Stimulated activated CD4-positive, alpha-beta T cell treated with anti-CD3 and anti-CD28 coated beads, Interleukin-15, amount 100 ng/mL, for 1 hour (primary cell): ENCODE measurements at places on chromosomes 1 and 21.

DNA sequence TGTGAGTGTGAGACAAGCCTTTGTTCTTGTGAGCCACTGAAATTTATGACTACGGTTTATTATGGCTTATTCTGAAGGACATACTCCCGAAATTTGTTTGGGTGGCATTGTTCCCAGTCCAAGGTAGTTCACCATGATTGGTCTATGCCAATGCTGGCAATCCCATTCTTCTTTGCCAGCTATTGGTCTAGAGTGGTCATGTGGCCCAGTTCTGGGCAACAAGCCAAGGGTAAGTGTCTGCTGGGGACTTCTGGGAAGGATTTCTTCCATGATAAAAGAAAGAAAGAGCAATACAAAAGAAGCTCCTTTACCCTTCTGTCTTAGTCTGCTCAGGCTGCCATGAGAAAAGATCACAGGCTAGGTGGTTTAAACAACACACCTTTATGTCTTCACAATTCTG is 201.6 kb downstream of the SLC35F3 start:
- no peak for DNase-seq

- DNase-seq = no peak
Observed at GRCh38 chr1:47650205-47650604, 212.4 kb downstream of the FOXD2 start.

DNA sequence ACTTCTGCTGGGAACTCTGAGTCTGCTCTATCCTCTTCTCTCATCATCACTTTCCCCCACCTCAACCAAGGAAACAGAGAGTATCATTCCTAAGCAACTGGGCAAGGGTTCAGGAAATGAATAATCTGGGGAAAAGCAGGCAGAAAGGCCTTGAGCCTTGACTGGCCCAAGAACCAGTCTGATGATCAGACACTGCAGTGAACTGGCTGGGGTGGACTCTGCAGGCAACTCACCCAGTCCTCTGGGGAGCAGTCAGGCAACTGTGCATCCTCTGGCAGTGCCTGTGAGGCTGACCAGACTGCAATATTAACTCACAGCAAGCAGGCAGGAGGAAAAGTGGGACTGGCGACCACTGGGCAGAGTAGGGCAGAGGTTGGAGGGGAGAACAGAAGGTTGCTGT is 991 bp downstream of the ANKRD35 start:
- DNase-seq = no peak

DNA sequence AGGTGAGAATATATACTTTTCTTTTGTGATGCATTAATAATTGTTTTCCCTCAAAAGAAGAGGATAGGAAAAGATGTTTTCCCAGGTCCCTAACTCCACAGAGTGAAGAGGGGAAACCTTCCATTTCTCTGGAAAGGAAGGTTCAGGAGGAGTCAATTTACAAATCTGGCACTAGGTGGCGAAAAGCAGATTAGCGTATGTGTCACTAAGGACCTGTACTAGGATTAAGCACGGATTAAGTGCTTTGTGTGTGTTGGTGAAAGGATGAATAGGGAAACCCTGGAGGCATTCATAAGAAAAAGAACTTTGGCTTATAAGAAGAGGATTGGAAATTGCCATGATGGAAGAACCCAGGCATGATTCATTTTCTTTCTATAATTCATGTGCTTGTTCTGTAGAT is 410.1 kb upstream of the PLXNA2 start:
- DNase-seq = no peak

DNA sequence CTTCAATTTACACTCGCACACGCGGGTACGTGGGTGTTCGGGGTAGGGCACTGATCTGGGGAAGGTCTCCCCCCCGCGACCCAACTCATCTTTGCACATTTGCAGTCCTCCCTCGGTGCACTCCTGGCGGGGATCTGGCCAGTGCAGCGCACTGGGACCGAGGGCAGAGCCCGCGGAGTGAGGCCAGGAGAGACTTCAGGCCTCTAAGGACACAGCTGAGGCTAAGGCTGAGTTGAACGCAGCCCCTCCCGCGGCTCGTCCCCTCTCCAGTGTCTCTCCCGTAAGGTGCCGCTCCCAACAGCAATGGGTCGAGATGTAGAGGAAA is 936 bp upstream of the NCAM2 start:
- no peak for DNase-seq

DNA sequence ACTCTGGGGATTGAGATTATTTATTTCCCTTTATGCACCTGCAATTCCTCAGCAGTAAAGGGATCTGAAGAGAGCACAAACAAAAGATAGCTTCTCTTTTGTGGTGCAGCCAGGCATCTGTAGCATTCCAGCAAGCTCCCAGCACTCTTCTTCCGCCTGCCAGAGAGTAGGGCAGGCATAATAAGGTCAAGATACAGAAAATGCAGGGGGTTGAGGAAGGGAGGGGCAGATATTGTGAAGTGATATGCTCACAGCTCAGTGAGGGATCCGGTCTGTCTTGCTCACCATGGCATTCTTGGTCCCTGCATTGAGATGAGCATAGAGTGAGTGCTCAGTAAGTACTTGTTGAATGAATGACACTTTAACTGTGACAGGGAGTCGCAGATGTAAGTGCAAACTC is 23.9 kb downstream of the FASLG start:
- no peak for DNase-seq

GRCh38 chr21:44760376-44760775 is 41.2 kb downstream of the UBE2G2 start:
- DNase-seq = no peak

DNA sequence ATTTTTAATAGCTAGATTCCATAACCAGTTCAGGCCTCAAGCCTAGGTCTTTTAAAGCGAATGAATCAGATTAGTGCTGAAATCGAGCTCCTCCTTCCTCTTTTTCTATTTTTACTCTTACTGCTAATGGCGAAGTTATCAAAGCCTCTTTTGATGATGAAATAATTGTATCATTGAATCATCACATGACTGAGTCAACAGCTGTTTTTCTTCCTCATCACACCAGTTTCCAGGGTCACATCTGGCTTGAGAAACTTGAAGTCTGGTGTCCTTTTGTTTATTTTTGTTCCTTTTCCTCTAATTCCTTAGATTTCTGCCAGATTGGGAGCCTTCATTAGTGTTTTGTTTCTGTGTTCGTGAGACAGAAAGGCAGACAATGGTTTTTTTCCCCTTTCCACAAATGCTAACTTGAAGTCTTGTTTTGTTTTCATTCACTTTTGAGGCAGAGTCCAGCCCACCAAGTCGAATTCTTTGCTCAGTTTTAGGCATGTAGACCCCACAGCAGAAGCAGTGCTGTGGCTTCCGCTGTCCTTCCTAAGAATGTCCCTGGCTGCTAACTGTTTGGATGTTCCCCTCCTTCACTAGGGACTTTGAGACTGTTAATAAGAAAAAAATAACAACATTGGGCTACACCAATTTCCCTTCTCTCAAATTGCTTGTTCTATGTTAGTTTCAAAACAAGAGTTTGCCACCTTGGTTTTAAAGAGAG is 51.9 kb upstream of the FMOD start:
- DNase-seq = no peak

GRCh38 chr1:3674100-3675094 is 22.1 kb downstream of the TP73 start:
- DNase-seq = no peak

DNA sequence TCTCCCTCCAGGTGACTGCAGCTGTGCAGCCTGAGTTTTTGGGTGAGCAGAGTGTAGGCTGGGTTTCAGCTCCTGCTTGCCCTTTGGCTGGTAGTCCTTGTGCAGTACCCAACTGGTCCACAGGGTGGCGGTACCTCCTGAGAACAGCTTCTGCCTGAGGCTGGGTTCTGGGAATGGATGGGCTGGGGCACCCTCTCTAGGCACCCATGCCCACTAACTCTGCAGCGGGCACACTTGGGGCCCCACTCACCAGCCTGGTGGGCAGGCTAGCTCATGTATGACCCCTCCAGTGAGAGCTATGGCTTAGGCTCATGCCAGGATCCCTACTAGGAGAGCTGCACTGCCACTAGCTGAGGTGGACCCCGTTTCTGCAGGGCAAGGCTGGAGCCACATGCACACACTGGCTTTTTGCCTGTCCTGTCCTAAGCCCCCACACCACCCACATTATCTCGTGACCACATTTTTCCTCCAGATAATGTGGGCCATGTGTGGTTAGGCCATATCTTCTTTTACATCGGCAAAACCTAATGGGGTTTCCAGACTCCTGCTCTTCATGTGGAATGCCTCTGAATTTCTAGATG is 15.5 kb upstream of the GSTM4 start:
- peak; percentile 90 for DNase-seq

GRCh38 chr1:151492120-151492519 is 19.1 kb upstream of the CGN start:
- no peak for DNase-seq

DNA sequence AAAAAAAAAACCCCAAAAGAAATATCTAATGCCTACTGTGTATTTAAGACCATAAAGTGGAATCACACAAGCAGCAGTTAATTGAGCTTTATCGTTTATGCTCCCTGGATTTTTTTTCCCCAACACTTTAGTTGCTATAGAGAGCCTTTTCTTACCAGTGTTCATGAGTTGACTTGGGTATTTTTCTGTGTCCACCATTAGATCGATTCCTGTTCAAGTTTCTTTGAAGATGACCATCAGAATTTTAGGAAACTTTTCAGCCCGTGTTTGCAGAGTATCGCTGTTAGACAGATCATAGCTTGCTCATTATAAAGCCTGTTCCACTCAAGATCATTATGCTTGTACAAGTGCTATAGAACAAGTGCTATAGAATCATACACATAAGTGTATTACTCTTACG is 1.5 kb downstream of the RALGPS2 start:
- no peak for DNase-seq

GRCh38 chr1:204411451-204412204 is at the start of gene PPP1R15B:
Gene PPP1R15B, minus strand, starts transcription at chr1:204411817. Its CDS starts 406 bp downstream, at chr1:204411411.
- DNase-seq = peak; percentile 97
